ENCODE measurements at places on chromosomes 13 and 19.

DNA sequence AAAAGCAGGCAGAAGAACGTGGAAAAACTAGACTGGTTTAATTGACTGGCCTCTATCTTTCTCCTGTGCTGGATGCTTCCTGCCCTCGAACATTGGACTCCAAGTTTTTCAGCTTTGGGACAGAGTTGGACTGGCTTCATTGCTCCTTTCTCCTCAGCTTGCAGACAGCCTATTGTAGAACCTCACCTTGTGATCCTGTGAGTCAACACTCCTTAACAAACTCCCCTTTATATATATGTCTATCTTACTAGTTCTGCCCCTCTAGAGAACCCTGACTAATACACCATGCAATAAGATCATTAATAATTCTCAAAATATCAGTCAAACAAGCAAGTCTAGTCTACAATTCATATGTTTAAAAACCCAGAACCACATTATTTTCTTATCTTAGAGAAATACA is 662.4 kb downstream of the TBC1D4 start:
- no peak for DNase-seq

DNA sequence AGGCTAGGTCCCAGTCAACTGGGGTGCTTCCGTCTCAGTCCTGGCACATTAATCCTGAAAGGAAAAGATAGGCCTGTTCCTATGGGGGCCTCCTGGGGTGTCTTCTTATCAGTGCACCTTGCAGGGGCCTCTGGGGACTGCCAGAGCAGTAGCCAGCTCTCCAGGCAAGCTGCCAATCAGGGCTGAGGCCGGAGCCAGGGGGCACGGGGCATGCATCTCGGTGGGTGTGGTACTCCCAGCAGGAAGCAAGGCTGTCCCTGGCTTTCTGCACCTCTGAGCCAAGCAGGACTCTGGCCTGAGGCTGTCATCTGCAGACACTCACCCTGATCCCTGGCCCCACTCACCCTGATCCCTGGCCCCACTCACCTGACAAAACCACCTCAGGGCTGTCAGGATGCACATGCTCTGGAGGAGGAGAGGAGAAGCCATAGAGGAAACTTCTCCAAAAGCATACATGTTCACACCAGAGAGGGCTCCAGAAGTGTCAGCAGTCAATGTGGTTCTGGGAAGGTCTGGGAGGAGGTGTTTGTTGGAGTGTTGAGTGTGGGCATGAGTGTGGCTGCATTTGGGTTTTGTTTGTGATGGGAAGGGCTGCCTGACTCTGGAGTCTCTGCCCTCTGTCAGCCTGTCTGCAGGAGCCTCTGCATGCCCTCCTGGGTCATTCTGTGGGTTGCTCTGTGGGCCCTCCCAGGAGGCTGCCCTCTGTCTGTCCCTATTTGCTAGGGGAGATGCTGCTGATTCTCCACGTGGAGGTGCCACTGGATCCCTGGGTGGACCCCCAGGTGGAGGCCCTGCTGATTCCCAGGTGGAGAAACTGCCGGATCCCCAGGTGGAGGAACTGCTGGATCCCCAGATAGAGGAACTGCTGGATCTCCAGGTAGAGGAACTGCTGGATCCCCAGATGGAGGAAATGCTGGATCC is 22.7 kb upstream of the KCTD15 start:
- no peak for DNase-seq

- DNase-seq, result no peak
These were observed 203.9 kb upstream of the IRS2 start for GRCh38 chr13:109990296-109990695.

DNA sequence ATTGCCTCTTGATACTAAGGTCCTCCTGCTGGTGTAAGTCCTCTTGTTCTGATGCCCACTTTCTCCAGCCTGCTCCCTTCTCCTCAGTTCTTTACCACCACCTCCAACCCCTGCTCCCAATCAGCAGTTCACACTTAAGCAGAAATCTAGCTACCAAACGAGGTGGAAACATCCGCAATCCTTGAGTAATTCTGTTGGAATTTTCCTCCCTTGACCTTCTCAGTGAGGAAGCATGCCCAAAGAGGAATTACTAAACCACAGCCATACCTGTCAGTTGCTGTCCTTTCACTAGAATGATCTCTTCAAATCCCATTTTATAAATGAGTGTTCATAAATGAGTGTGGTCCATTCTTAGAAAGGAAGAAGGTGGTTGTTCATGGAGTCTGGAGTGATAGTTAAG is 289.9 kb downstream of the DACH1 start:
- no peak for DNase-seq

- no peak for DNase-seq
These were observed 2.3 kb downstream of the CEBPG start for GRCh38 chr19:33375837-33376159.

DNA sequence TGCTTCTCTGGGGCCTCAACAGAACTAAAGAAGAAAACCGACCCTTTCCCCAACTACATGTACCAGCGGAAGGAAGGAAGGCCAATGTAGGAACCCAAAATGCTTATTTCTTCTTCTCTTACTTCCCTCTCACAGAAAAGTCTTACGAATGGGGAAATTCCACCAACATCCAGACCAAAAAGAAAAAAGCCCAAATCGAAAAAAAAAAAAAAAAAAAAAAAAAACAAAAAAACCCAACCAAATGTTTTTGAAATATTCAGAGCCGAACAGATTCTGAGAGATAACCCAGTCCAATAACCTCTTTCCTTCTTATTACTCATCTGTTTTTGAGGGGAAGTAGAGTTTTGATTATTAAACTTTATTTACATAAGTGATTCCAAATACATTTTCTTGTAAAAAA is 3.9 kb downstream of the PPM1N start:
- no peak for DNase-seq

- DNase-seq, result no peak
These were observed 145.8 kb downstream of the KCNRG start for GRCh38 chr13:50161052-50161451.

GRCh38 chr13:34363266-34363665 is 545.3 kb downstream of the RFC3 start:
- no peak for DNase-seq

DNA sequence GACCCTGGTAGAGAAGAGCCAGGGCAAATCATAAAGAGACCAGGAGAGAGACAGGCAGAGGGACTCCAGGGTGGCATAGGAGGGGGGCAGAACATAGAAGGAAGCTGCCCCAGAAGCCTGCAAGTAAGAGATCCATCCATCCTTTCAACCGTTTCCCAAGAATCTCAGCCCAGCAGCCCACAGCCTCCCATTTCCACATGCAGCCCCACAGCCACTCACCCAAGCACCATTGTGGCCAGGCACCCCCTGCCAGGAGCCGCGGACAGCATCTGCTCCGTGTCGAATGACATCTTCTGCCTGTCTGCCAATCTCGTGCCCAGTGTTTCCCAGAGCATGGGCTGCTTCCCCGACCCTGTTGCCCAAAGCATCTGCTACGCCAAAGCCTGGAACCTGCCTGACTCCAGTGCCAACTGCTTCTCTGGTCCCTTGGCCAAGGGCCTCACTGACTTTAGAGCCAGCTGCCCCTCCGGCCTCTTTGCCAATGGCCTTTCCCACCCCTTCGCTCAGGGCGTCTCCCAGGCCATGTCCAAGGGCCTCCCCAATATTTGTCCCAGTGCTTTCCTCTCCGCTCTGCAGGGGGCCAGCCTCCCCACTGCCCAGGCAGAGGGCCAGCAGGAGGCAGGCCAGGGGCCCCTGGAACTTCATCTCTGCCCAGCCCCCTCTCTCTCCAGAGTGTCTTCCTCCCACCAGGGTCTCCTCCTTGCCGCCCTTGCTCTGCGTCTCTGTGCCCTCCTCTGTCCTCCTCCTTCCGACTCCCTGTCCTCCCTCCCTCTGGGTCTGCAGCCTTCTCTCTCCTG is 420 bp downstream of the DMKN start:
- no peak for DNase-seq

DNA sequence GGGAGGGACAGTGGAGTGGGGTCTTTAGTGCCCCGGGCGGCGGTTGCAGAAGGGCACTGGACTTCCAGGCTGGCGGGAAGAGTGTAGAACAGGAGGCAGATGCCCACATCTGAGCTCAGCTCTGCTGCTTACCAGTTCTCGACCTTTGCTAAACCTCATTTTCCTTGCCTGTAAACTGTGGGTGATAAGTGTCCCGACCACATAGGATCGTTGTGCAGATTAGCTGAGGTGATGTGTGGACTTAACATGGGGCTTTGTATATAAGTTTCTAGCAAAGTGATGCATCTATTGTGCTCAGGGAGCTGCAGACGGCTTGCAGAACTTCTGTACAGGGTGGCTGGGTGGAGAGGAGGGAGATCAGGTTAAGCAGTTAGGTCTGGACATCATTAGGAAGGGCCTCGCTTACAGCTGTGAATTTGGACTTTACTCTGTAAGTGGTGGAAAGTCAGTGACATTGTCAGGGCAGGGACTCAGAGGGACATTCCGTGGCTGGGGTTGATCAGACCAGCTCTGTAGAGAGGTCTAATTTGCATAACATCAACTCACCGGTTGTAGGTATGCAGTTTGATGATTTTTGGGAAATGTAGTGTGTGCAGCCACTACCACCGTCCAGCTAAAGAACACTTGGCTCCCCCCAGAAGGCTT is 70.0 kb downstream of the SPATA13 start:
- DNase-seq, result no peak

GRCh38 chr13:85544756-85545155 is 254.5 kb downstream of the SLITRK6 start:
- DNase-seq, result no peak

DNA sequence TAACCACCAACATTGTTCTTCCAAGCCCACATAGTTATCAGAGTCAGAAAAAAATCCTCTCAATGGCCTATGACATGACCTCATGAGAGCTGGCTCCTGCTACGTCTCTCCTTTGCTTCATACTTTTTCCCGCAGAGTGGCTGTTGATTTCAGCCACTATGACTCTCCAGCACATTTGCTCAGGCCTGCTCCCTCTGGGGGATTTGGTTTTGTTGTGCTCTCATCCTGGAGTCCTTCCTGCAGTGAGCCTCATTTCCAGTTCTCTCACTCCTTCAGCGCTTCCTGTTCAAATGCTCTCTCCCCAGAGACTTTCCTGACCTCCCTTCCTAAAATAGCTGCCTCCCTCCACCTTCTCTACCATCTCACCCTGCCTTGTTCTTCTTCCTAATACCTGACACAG is 72.0 kb upstream of the USP29 start:
- no peak for DNase-seq

- DNase-seq, result no peak
These were observed 18.1 kb downstream of the CAPS start for GRCh38 chr19:5932146-5932545.

DNA sequence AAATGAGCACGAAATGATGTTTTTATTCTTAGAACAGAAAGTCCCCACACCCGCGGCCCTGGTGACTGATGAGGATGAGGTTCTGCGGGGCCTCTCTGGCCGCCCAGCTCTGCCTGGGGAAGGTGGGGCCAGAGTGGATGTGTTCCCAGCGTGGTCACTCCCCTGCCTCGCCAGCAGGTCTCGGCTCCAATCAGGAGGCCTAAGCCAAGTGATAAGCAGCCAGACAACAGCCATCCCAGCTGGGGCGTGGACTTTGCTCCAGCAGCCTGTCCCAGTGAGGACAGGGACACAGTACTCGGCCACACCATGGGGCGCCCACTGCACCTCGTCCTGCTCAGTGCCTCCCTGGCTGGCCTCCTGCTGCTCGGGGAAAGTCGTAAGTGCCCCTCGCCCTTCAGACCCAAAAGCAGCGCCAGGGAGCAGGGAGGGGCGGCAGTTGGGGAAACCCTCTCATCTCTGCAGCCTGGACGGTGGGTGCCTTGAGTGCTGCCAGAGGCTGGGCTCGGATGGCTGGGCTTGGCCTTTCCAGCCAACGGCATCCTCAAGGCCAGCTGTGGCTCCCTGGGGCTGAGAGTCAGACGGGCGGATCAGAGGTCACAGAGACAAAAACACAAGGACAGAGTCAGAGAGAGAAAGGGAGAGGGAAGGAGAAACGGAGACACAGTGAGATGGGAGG is at the start of gene F10:
Gene F10 (plus strand): TSS at position 250 of the 676 bp plus-strand sequence. CDS start 57 bp downstream, at position 307.
- DNase-seq, result no peak

- DNase-seq, result no peak
These were observed 309.4 kb downstream of the OXGR1 start for GRCh38 chr13:96684907-96685306.

DNA sequence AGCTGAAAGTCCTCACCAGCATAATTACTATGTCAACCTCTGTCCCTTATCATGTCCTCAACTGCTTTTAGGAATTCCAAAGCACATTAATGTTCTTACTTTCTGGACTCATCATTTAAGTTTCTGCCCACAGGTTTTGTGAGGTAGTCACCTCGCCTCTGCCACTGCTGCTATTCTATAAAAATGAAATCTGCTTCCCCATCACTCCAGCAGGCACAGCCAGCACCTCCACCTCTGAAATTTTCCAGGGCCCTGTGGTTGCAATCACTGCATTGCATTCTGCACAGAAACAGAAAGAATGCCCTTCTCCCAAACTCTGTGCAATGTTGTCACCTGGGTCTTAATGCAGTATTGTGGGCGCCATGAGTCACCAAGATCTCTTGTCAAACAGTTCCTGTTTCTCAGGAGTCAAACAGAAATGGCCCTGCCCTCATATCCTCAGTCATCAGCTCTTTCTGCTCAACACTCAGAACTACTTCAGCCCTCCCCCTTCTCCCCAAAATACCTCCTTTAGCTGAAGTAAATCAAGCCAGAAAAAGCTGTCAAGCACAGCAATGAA is 529.2 kb upstream of the NBEA start:
- no peak for DNase-seq

- DNase-seq, result no peak
These were observed 459 bp downstream of the MIDN start for GRCh38 chr19:1248786-1249297.

DNA sequence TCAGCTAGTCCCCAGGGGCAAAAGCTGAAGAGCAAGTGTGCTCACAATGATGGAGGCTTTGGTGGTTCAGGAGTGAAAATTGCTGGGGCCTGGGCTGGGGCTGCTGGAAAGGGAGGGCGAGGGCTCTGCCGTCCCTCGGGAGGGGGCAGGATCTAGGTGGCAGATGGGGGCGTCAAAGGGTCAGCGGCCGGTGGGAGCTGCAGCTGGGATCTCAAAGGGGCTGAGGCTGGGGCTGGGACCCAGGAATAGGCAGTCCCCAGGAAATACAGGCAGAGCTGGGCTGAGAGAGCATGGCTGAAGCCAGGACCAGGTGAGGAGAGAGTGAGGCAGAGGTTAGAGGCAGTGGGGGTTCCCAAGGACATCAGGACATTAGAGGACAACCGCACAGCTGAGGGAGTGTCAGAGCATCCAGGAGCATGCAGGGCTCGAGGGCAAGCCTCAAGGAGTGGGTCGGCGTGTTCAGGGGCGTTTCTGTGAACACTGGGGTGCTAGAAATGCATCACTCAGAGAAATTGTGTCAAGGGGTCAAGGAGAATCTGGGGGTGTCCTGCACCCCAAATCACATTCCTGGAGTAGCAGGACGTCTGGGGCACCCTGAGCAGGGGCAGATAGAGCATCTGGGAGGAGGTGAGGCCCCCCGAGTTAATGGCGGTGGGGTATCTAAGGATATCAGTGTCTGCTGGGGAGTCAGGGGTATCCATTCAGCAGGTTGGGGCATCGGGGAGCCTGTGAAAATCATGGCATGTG is 1.2 kb upstream of the SYNE4 start:
- DNase-seq, result no peak

GRCh38 chr19:9130965-9131364 is 4.2 kb upstream of the OR7G3 start:
- DNase-seq, result no peak

DNA sequence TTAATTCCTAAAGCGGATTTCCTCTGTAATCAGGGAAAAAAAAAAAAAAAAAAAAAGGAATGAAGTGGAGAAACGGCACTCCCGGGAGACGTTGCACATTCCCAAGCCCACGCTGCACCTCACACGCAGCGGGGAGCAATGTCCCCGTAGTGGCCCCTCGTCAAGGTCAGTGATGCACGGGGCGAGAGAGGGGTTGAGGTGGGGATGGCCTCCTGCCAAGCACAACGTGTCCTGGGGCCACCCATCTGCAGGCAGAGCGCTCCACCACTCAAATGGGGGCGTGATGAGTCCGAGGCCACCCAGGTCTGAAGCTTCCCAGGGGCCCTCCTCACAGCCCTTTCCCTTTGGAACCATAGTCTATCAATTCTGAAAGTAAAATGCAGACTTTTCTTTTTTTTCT is 15.1 kb downstream of the PLK5 start:
- DNase-seq, result no peak
